ENCODE measurements at places on chromosomes 5 and 9.
A peak's percentile ranks its signal among the peaks of the same experiment; 100 is the strongest.

GRCh38 chr5:3329427-3329826 is 266.2 kb upstream of the IRX1 start:
- H3K36me3 ChIP-seq: no peaks in the 10 kb centered on the region
- no peak for DNase-seq
- H3K4me3 ChIP-seq: no peak overlapping the region
- H3K4me1 ChIP-seq: peaks cover 19% of the 10 kb centered on the region

GRCh38 chr9:87793292-87793691 is 67.4 kb downstream of the CTSL start:
- H3K36me3 ChIP-seq: no peaks in the 10 kb centered on the region
- no peaks in the 10 kb centered on the region for H3K4me1 ChIP-seq
- H3K27me3 ChIP-seq: no peaks in the 10 kb centered on the region
- DNase-seq: peak; percentile 11

GRCh38 chr5:148811756-148812155 is 14.7 kb upstream of the ADRB2 start:
- H3K4me1 ChIP-seq: peaks cover 5% of the 10 kb centered on the region
- H3K27me3 ChIP-seq: peaks cover 2% of the 10 kb centered on the region
- no peak overlapping the region for H3K27ac ChIP-seq
- H3K4me3 ChIP-seq: no peak overlapping the region
- H3K36me3 ChIP-seq: no peaks in the 10 kb centered on the region

GRCh38 chr5:53479590-53480415 is 626 bp upstream of the FST start:
- peaks cover 8% of the 10 kb centered on the region for H3K36me3 ChIP-seq
- H3K4me1 ChIP-seq: peaks cover 15% of the 10 kb centered on the region
- peak overlapping the region; percentile 90 for H3K27ac ChIP-seq

- no peak overlapping the region for H3K4me3 ChIP-seq
- peak; percentile 20 for DNase-seq
- H3K36me3 ChIP-seq: no peaks in the 10 kb centered on the region
Observed at GRCh38 chr9:3992924-3993323, 306.9 kb downstream of the GLIS3 start.
